ENCODE measurements at places on chromosomes 5 and 9. TPM values are rescaled to one million over a fixed set of nuclear protein-coding genes. Genes with fewer than 3 reads are reported as not detected.

DNA sequence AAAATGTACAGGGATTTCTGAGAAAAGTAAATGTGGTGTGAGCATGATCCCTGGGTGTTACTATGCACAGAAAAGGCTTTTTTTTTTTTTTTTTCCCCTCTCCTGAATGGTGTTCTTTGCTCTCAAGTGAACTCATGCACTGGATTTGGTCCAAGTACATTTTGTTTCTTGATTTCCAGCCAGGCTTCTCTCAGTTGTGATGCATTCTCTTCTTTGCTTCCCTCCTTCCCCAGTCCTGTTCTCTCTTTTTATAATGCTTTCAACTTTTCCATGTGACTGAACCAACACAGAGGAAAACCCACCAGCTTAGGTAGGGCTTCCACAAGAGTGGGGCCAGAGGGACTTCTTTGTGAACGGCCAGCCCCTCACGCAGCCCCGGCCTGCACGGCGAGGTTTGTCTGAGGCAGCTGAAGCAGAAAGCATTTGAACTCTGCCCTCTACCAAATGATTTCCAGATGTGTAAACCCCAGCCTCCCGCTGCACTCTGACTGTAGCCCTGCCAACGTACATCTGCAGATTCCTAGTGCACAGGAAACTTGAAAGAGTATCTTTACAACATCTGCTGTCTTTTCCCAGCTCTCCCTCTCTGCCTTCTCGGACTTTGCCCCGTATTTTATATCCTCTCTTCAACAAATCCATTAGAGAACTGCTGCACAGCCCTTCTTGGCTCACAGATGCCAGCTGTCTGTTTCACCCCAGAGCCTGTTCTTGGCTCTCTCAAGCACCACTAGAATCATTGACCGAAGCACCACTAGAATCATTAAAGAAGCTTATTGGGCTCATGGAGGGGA is 71.8 kb upstream of the CD180 start:
- peak; percentile 95 for DNase-seq

- peak; percentile 41 for DNase-seq
These were observed 22.9 kb downstream of the CPLX2 start for GRCh38 chr5:175894271-175894670.

GRCh38 chr5:88952996-88953643 is 70.1 kb upstream of the MEF2C start:
- no peak for DNase-seq

GRCh38 chr5:117623042-117623805 is 1048.6 kb upstream of the SEMA6A start:
- no peak for DNase-seq

DNA sequence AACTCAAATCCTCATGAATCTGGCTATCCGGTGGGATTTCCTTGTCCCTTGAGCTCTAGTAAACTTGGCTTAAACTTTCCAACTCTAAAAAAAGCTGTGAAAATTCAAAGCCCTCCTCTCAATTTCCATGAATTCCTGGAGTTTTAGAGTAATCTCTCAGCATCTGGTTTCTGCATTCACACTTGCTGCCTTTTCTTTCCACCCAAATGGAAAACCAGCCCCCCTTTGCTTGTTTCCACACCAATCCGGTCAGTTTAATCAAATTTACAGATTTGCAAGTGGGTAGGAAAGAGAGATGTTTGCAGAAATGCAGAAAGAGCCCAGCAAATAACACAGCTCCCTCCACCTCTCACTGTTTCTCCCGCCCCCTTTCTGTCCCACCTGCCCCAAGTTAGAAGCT is 91.1 kb downstream of the ENC1 start:
- no peak for DNase-seq

The C5orf63 gene
- total RNA-seq = 3.9 TPM

DNA sequence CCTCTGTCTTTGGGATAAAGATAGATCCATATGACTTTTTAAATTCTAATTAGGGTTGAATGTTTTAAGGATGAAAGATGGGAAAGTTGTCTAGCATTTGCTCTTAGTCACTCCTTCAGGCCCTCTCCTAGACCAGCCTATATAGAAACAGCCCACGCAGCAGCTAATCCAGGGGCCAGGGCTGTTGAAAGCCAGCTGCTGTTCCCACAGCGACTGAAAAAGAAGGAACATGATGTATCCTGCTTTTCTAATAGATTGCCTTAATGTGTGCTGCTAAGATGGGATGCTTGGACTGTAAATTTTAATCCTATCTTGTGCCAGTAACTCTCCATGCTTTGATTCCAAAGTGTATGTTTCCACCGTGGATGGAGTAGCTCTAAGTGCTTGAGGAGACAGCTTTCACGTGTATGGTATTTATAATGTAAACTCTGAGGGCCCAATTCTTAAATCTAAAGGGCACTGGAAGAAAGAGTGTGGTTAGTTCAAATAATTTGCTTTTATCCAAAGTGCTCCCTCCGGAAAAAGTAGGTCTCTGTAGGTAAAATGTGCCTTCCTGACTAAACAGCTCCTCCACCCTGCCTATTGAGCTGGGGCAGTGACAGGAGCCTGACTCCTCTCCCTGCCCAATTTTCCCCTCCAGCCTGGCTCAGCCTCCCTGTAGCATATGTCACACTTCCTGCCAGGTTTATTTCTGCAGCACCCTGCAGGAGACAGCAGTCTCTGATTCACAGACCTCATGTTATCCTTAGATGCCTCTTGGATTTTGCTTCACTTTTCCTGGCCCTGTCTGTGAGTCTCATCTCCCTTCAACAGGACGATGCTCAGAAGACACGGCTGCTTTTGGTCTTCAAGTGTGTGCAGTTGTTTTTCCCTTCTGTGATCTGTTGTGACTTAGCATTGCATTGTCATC is 33.2 kb downstream of the SLC36A1 start:
- no peak for DNase-seq

The SPATA31C1 gene
- not detected for total RNA-seq

GRCh38 chr5:95280401-95281095 is 4.3 kb downstream of the MCTP1 start:
- DNase-seq = no peak

- DNase-seq = no peak
These were observed 215.8 kb downstream of the ADAMTS12 start for GRCh38 chr5:33675958-33676464.

GRCh38 chr9:111959468-111960359 is 63.1 kb downstream of the UGCG start:
- no peak for DNase-seq

DNA sequence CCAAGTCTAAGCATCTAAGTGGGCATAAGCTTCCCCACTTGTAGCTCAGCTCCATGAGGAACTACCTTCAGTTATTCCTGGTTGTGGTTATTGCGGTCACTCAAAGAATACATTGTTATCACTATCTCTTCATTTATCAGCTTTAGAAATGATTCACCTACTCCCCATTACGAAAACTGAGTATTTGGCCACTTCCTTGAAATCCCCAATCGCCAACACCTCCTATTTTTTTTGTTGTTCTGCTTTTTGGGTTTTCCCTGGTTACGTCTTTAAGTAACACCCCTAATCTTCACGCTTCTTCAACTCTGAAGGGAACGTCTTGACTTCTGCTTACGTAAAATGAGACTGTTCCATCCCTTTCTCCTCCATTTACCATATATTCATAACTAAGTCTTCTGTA is 20.7 kb downstream of the MAPK9 start:
- no peak for DNase-seq

DNA sequence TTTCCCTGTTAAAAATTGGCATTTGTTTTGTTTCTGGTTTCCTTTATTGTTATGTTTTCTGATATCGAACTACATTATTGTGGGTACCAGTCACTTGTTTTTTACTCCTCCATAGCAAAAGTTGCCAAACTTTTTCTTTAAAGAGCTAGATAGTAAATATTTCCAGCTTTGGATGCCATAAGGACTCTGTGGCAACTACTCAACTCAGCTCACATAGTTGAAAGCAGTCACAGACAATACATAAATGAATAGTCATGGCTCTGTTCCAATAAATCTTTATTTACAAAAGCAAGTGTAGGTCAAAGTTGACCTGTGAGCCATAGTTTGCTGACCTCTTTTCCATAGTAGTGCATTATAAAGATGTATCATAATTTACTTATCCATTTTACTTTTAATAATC is 305.0 kb downstream of the RASEF start:
- DNase-seq = no peak

- DNase-seq = no peak
These were observed 887.3 kb upstream of the SEMA6A start for GRCh38 chr5:117461966-117462365.

- DNase-seq = no peak
These were observed 65.7 kb downstream of the SREK1 start for GRCh38 chr5:66209794-66210193.

The GPSM1 gene
- total RNA-seq = 16.1 TPM

The PBX3 gene
- total RNA-seq = 90.6 TPM

GRCh38 chr5:173686950-173687349 is 70.5 kb upstream of the BOD1 start:
- DNase-seq = no peak

GRCh38 chr5:93421468-93421867 is 159.6 kb downstream of the NR2F1-AS1 start:
- no peak for DNase-seq

DNA sequence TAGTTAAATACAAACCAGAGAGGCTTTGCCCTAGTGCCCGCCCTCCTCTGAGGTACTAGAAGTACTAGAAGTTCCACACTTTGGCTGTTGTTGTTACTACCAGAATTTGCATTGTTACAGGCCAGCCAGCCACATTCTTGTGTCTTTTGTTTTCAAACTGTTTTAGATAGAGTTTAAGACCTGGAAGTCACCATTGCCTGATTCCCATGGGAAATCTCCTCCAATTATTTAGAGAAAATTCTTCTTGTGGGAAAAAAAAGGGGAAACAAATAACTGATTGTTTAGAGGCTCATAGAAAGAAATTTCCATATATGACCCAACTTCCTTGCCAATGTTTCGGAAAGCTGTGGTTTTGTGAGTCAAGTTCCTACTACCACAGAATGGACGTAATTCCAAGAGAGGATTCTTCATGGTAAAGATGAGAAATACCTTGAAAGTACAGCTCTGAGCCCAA is 252.2 kb downstream of the GOLPH3 start:
- DNase-seq = no peak

The SOHLH1 gene
- total RNA-seq = not detected

GRCh38 chr5:65034813-65035209 is 266.1 kb downstream of the CWC27 start:
- peak; percentile 68 for DNase-seq

The HCN1 gene
- total RNA-seq = 0.28 TPM

GRCh38 chr5:110900829-110901228 is 162.0 kb downstream of the SLC25A46 start:
- no peak for DNase-seq

- no peak for DNase-seq
These were observed 1462.1 kb upstream of the CDH9 start for GRCh38 chr5:28500511-28500910.

DNA sequence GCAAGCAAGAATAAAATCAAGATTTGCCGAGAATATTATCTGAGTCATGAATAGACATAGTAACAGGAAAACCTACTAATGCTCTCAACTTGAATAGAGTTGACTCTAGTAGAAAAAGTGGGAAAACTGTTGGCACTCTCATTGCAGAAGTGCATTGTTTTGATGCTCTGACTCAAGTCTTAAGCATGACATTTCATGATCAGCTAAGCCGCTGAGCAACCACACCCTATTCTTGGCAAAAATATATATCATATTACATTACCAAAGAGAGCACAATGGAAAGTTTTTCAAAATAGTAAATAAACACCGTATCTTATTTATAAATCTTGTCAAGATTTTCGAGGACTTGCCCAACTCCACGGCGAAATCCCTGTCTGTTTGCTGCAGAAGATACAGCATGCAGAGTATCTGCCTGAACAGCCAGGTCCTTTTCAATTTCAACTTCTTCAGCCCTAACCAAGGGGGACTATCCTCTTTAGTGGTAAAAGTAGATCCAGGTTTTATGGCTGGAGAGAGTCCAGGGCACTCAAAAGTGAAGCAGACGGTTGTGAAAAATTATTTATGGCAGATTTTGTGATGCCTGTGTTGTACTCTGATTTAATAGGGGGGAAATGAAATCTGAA is 13.9 kb upstream of the ADAMTSL1 start:
- no peak for DNase-seq

The FOXE1 gene
- not detected for total RNA-seq

DNA sequence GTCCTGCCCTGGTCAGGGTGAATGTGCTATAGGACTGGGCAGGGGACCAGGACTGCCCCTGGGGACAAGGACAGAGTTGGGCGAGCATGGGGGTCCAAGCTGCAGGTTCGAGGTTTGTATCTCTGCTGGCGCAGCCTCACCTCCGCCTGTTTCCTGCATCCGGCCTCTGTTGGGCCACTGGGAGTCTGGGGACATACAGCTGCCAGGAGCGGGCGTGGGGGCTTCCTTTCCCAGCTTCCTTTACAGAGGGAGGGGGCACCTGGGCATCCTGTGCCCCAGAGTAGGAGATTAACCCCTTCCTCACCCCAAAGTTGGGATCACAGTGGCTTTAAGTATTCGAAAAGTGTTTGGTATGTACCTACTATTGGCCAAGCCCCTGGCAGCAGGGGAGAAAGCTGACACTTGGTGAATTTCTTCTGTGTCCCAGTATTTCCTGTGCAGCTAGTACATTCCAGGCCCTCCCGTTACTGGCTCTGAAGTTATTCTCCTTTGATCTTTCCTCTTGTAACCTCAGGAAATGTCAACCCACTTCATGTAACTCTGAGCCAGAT is 19.0 kb downstream of the OLFML2A start:
- DNase-seq = no peak

The RNF224 gene
- not detected for total RNA-seq

DNA sequence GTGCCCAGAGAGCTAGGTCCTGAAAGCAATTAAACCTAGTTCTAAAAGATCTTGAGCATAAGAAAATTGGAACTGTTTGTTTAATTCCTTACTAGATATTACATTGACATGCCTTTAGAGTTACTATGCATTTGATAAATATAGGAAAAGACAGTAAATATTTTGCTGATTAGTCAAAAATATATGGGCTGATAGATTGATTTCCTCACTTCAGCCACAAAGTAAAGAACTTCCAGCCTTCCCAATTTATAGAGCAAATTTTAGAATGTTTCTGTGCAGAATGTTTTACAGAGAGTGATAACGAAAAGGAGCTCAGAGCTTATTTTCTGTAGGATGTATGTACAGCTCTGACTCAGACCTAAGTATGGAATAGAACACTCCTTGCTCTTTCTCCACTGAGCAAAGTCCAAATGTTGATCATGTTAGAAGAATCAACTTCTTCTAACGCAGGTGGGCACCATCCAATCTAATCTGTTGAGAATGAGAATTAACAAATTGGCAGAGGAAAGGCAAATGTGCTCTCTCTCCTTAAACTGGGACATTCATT is 72.9 kb upstream of the PAM start:
- no peak for DNase-seq

The NACC2 gene
- total RNA-seq = 41.6 TPM

DNA sequence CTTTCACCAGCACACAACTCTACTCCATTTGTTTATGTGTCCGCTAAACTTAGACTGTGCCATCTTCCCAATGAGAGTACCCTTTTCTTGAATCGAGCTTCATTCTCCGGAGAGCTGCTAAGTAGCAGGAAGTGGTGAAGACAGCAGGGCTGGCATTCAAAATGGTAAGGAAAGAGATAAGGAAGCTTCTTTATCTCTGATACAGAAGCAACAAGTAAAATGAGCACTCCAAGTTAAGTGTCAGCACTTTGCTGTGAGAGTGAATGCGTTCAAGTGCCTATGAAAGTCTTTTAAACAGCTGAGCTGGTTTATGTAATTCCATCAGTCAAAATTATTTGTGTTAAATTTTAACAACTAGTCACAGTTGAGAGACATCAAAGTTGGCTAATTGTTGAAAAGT is 386.8 kb upstream of the PTPRD start:
- no peak for DNase-seq

All from sigmoid colon (tissue), 7 donors.